ELF-1 (cell line): ENCODE measurements at places on chromosomes 4 and X.
A peak's percentile ranks its signal among the peaks of the same experiment; 100 is the strongest.

GRCh38 chr4:108042927-108043326 is 53.2 kb downstream of the HADH start:
- DNase-seq: no peak

GRCh38 chrX:80807606-80807991 is 2.1 kb downstream of the BRWD3 start:
- no peak for DNase-seq

- peak; percentile 38 for DNase-seq
These were observed 444.7 kb downstream of the IQCM start for GRCh38 chr4:149370785-149371420.

- no peak for DNase-seq
These were observed 49.5 kb upstream of the GC start for GRCh38 chr4:71833232-71833900.

GRCh38 chrX:150038986-150039599 is 100.8 kb upstream of the EOLA2 start:
- no peak for DNase-seq
